ENCODE measurements at places on chromosomes 3 and 15. TPM values are rescaled to one million over a fixed set of nuclear protein-coding genes. Genes with fewer than 3 reads are reported as not detected.

SH3GL3 gene
- polyA plus RNA-seq = not detected

MNS1 gene
- 4.0 TPM for polyA plus RNA-seq

CGGBP1 gene
- polyA plus RNA-seq = 35.1 TPM

DNA sequence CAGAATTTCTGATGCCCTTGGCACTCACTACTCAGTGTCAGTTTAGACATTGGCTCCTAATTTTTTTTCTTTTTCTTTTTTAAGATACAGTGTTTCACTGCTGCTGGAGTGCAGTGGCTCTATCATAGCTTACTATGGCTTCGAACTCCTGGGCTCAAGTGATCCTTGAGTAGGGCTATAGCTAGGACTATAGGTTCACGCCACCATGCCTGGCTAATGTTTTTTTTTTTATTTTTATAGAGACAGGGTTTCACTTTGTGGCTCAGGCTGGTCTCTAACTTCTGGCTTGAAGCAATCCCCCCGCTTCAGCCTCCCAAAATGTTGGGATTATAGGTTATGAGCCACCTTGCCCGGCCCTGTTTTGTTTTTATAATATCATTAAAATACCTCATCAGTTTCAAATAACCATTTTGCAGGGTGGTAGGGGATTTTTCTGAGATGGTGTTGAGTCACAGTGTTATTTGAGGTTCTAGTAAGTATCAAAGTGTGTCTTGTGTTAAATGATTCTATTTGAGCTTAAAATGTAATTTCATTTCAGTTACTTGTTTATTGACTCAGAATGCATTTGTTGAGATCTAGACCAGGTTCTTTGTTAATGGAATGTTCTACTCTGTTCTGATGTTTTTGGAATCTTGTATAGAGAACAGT is 7.0 kb downstream of the FNDC3B start:
- no peak for DNase-seq

CPLX3 gene
- polyA plus RNA-seq = not detected

DNA sequence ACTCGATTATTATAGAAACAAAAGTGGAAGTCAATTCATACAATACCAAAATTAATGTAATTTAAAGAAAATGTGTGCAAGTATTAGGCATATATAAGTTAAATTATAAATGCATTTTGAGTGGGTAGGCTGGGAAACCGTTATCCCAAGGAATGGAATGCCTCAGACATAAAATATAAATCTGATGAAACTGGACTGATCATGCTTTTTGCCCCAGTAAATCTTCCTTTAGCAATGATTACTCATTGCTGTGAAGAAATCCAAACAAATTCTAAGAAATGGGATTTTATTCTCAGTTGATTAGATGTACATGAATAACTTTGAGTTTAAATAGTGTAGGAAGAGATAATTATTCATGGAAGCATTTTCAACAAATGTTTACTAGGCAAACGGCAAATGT is 185.5 kb upstream of the KCNMB2 start:
- no peak for DNase-seq

DNA sequence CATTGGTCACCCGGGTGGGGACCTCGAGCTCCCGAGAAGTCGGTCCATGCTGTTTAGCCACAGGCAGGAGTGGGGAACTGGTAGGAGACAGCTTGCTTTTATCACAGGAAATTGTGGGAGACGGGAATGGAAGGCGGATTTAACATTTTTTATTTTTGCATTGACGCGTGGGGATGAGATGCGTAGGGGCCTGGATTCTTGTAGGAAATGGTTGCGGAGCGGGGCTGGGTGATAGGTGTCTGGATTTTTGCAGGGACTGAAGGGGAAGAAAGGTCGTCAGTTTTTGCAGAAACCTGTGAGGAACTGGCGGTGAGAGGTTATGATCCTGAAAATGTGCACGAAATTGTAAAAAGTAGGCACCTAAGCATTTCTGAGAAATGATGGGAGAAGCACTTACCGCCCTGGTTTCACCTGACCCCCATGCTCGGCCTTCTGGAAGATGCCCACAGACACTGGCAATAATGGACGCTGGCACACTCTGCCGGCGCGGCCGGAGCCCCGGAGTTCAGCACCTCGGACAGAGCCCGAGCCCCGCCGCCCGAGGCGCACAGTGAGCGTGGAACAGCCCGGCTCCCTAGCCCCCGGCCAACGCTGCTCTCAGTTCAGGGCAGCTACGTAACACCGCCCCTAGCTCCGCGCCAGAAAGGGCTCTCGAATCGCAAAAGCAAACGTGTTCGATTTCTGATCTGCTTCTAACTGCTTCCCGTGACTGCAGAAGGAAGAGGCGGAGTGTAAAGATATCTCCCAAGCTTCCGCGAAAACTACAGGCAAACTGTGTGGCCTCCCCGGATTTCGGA is 928 bp downstream of the ANKRD34C start:
- peak; percentile 55 for DNase-seq
